Activated CD4-positive, alpha-beta T cell treated with anti-CD3 and anti-CD28 coated beads, Interleukin-2, amount 50 U/mL, for 48 hours (primary cell): ENCODE measurements at places on chromosomes 5 and 9.

GRCh38 chr5:39405083-39405843 is 19.5 kb downstream of the DAB2 start:
- no peak for DNase-seq

DNA sequence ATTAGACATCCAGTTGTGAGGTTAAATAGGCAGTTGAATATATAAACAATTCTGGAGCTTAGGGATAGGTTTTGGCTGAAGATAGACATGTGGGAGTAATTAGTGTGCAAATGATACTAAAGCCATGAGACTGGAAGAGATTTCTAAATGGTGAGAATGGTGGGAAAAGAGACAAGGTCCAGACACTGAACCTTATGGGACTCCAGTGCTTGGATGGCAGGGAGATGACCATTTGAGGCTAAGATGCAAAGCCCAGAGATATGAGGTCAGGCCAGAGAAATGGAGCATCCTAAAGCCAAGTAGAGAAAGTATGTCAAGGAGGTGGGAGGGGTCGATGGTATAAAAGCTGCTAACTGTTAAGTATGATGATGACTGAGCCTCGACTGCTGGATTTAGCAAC is 115.6 kb downstream of the SEMA5A start:
- DNase-seq = no peak

- no peak for DNase-seq
Observed at GRCh38 chr5:36870399-36871040, 6.0 kb upstream of the NIPBL start.

DNA sequence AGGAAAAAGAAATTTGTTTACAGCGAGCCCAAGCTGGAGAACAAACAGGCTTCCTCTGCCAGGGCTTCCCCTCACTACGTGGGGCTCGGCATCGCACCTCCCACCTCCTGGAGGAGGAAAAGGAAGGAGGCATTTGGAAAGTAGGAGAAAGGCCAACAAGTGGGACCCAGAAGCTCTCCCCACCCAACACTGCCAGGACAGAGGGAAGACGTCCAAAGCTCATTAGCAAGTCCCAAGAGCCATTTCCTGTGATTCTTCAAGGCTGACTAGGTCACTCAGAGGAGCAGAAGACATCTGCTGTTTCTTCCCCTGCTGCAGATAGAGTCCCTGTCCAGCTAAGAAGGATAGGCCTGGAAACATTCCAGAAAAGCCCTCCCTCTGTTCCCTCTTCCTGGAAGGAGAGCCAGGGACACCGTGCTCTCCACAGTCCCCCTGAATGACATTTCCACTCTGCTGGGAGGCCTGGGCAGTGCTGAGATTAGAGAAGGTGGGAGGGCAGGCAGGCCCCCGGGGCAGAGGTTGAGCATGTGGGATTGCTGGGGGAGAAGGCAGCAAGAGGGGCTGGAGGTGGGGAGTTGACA is 57.0 kb upstream of the NEURL1B start:
- no peak for DNase-seq

- no peak for DNase-seq
Observed at GRCh38 chr9:80775530-80775929, 913.8 kb downstream of the TLE1 start.

GRCh38 chr5:2677689-2678088 is 73.8 kb downstream of the IRX2 start:
- no peak for DNase-seq

DNA sequence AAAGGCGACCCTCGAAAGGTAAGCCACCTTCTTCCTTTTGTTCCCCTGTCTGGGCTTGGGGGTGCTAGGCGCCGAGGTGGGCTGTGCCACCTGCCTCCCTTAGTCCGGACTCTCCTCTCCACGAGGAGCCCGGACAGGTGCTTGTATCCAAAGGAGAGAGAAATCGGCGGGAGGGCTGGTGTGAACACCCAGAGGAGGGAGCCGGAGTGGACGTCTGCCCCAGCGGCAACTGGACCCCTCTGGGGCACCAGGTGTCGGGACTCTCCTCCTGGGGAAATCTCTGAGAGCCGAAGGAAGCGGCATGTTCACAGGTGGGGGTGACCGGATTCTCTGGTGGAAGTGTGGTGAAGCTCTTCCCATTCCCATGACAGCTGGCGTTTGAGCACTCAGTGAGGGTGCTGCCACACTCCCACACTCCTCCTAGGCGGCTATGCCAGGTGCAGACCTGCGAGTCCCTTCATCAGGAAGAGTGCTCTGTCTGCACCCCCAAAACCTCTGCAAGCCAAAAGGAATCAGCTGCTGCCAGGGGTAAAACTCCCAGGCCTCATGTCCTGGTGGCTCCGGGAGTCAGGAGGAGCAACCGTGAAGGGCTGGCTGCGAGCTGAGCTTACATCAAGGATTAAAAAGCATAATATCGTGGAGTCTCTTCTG is 921 bp downstream of the KCNIP1 start:
- no peak for DNase-seq

DNA sequence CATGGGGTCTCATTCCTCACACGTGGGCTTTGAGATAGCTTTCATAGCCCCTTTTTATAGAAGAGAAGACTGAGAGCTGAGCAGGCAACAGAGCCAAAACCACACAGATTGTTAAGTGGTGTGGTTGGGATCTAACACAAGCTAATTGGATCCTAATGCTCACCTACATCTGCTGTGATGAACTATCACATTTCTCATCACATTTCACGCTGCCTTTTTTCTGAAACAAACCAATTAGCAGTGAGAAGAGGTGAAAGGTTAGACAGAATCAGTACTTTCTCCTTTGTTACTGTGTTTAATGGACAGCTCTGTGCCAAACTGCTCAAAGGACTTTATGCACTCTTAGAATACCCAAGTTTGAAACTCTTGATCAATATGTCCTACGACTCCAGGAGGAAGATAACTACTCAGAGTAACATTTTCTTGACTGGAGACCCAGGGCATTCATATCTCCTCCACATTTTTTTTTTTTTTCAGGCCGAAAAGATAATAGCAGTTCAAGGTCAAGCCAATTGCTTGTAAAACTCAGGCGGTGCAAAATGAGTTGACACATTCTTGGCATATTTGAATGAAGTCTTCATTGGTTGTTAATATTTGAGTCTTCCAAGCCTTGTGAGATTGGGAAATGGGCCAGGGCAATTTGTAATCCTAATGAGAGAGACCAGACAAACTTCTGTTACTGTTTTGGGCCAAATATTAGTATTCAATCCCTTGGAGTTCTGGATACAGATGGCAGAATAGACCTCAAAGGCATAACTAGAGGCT is 138.4 kb downstream of the KCTD16 start:
- DNase-seq = no peak

DNA sequence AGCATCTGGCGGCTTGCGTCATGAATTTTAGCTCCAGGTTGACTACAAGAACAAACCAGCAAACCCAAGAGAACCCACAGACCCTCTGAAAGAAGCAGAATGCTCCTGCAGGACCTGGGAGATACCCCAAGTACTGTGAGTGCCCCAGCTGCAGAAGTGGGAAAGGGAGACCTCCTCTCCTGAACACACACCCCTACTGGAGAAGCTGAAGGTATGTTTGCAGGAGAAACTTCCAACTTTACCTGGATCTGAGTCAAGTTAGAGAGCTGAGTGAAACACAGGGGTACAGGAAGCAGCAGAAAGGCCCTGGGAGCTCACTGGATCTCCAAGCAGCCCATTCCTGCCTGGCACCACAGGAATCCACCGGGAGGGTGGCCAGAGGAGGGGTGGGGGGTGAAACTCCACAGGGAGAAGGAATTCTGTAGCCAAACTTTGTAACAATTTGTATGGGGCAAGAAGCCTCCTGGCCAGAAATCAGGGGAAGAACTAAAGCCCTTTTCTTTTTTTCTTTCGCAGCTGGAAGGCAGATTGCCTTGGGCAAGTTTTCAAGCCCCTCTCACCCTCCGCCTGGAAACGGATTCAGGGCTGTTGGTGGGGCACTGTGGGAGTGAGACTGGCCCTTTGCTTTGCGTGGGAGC is 576.2 kb downstream of the BNC2 start:
- DNase-seq = no peak

- DNase-seq = no peak
Observed at GRCh38 chr5:110544603-110545002, 181.9 kb downstream of the TMEM232 start.

- DNase-seq = no peak
Observed at GRCh38 chr5:154630410-154630809, 124.8 kb upstream of the LARP1 start.

DNA sequence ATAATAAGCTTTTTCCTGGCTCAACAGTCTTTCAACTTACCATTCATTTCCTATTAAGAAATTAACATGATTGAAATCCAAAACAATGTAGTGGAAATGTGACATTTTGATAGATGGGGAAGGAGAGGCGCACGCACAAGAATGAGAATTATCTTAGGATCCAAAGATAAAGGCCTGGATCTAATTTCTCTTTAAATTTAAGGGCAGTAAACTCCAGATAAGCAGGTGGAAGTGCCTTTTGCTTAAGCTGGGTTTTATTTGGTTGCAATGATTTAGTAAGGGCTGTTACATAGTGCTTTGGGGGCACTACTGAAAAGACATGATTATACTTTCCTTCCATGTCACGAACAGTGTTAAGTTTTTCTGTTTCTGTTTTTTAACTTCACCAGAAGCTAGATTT is 17.3 kb downstream of the EQTN start:
- DNase-seq = no peak

DNA sequence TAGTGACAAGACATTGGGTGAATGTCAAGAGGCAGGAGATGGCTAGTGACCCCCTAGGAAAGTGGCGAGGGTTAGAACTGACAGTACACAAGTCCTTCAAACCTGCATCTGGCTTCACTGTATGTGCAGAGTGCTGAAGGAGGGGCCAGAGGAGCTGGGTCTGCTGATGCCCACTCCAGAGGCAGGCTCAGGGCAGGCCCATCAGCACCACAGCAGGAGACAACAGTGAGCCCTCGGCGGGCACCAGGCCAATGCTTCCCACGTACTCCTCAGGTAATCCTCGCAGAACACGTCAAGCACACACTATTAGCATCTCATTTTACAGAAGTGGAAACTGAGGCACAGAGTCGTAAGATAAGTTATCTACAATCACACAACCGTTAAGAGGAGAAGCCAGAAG is 76.1 kb upstream of the SH3PXD2B start:
- no peak for DNase-seq

- no peak for DNase-seq
Observed at GRCh38 chr9:137269231-137269772, 8.2 kb upstream of the TOR4A start.

GRCh38 chr5:40376566-40376965 is 303.1 kb upstream of the PTGER4 start:
- DNase-seq = no peak

DNA sequence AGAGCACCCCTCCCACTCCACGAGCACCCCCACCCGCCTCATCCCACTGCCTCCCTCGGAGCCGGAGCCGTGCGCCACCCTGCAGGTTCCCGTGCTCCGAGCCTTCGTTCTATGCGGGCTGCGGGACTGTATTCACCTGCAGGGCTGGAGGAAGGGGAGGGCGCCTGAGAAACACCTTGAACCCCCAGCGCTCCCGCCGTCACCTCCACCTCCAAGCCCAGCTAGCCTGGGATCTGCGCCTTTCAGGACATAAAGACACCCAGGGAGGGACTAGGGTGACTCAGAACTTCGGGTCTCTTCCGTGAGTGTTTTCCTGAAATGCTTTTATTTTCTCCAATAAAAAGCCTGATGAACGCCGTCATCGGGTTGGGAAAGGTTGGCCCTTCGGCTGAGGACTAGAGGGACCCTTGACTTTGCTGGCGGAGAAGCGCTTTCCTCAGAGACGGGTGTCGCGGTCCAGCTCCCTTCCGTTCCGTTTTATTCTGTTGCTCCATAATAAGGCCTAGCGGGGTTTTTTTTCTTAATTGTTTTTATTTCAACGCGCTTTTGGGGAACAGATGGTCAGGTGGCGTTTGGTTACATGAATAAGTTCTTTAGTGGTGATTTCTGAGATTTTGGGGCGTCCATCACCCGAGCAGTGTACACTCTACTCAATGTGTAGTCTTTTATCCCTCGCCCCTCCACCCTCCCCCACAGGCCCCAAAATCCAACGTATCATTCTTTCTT is 4.6 kb downstream of the TLX3 start:
- no peak for DNase-seq

- no peak for DNase-seq
Observed at GRCh38 chr5:130350131-130350530, 445.9 kb downstream of the CHSY3 start.

GRCh38 chr5:157596487-157596886 is 20.9 kb upstream of the ADAM19 start:
- peak; percentile 65 for DNase-seq

GRCh38 chr5:87099291-87099839 is 168.3 kb upstream of the RASA1 start:
- no peak for DNase-seq

GRCh38 chr9:131534721-131535237 is 3.7 kb upstream of the UCK1 start:
- DNase-seq = no peak

DNA sequence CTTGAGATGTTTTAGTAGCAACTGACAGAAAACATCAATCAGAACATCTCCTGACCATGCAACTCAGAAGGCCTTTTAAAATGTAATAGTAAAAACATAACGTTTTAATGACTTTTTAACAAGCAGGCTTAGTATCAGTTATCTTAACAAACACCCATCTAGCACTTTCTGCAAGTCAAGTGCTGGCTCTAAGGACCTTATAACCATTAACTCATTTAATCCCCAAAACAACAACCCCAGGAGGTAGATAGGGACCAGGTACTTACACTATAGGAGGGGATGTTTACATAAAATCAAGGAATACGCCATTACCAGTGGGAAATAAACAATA is 41.8 kb downstream of the ROR2 start:
- no peak for DNase-seq

GRCh38 chr9:69192214-69192613 is 18.1 kb downstream of the TJP2 start:
- DNase-seq = no peak

- no peak for DNase-seq
Observed at GRCh38 chr9:69806627-69807026, 14.0 kb upstream of the CFAP95 start.

- DNase-seq = no peak
Observed at GRCh38 chr9:127898433-127899127, 823 bp downstream of the ST6GALNAC6 start.

GRCh38 chr5:123790226-123790625 is 278.2 kb downstream of the CSNK1G3 start:
- DNase-seq = no peak

DNA sequence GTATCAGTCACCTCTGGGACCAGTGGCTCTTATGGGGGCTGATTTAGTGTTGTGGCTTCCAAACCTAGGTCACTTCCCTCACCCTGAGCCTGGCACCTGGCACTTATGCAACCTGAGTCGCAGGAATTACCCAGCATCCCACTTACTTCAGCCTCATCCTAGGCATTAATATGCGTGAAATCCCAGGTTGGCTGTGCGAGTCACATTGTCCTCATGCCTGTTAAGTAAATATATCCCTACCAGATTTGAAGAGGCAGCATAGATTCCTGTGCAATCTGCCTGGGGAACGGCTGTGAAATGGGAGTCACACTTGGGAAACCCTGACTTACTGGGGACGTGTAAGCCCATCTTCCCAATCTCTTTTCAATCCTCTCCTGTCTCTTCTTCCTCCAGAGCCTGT is 42.7 kb upstream of the AKNA start:
- DNase-seq = no peak

GRCh38 chr5:174166231-174167079 is 120.9 kb downstream of the NSG2 start:
- no peak for DNase-seq

GRCh38 chr9:98750364-98751060 is 41.8 kb upstream of the GABBR2 start:
- no peak for DNase-seq

- no peak for DNase-seq
Observed at GRCh38 chr5:31641575-31641974, 2.6 kb downstream of the PDZD2 start.
